ENCODE measurements at places on chromosomes 13 and 19. TPM values are rescaled to one million over a fixed set of nuclear protein-coding genes. Genes with fewer than 3 reads are reported as not detected.

DNA sequence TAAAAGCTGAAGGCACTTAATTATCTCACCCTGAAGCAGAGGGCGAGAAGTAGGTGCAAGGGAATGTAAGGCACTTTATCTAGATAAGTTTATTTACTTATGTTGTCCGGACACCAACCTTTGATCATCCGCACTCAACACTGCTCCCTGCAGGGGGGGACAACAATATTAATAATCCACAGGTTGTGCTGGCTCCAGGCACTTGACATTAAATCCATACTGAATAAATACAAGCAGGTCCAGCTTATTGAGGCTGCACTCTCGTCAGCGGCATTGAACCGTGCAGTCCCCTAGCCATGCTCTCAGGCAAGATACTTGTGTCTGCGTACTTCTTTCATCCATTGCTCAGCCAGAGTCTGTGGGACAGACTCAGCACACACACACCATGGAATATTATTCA, 374.5 kb upstream of the NBEA start:
- DNase-seq: no peak

DNA sequence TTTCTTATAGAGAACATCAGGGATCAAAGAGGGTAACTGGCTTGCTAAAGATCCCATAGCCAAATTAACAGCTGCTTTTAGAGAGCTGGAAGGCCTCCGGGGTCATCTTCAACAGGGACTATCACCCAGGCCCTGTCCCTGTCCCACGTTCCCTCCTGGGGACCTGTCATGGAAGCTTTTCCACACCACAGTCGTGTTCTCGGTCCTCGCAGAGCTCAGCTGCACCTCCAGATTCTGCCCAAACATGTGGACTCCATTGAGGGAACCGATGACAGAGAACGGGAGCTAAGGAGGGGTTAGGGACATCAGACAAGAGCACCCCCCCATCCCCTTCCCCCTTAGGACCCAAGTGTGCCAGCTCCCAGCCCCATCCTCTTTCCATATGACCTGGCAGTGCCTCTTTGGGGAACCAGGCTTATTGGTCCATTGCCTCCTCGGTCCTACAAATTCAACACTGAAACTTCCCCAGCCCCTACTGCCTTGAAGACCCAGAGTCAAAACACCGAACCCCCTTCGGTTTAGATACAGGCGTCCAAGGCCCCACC, 568 bp downstream of the FUZ start:
- no peak for DNase-seq

DNA sequence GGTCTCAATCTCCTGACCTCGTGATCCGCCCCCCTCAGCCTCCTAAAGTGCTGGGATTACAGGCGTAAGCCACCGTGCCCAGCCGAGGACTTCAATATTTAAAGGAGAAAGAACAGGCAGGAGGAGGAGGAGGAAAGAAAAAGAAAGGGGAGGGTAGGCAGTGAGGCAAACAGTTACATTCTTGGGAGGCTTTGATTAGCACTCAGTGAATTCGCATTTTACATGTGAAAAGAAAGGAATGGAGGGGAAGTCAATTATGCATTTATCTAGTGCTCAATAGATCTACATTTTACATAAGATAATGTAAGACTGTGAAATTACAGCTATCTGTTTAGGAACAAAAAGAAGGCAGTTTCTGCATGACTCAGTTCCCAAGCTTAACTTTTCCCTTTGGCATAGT, 30.9 kb upstream of the CXCL17 start:
- no peak for DNase-seq

The SMIM44 gene
- total RNA-seq: not detected

DNA sequence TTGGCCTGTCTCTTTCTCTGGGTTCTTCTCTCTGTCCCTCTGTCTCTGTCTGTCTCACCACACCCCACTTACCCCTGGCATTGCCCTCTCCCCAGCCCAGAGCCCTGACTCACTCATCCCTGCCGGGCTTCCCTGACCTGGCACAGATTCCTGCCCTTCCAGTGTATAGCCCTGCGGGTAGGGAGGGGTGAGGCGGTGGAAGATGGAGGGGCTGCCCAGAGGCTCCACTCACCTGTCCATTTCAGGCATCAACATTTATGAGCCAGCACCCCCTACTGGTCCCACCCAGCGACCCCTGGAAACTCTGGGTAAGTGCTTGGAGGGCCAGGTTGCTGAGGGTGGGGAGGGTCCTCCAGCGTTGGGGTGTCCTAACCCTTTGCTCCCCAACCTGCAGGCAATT, 1.0 kb downstream of the NCCRP1 start:
- DNase-seq: no peak

DNA sequence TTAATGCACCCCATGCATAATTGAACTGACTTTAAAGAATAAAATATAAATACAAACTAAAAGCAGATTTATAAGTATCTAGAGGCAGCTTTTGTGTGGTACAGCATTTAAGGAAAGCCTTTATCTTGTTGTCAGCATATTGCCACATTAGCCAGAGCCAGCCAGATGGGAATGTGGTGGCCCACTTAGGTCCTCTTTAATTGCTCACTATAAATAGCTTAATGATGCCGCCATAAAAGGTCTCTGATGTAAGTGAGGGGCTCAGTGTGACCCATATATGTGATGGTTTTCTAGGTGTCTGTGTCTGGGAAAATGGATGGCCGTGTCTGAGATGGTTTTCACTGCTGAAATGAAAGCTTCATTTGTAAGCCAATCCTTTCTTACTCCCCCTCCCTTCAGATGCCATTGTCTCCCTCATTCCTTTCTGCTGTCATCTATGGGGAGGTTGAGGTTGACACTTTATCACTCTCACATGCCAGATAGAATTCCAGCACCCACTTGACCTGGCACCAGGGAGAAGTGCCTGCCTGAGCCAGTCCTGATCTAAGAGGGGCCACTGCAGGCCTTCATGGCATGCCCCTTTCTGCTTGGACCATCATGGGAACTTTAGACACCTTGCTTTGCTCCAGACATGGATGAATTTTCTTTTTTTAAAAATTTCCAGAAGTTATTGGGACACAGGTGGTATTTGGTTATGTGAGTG, 135.3 kb downstream of the MTUS2 start:
- no peak for DNase-seq

- no peak for DNase-seq
These were observed 68.1 kb downstream of the GNG7 start for GRCh38 chr19:2634228-2634951.

The KIRREL2 gene
- total RNA-seq: not detected

- DNase-seq: no peak
These were observed 752 bp upstream of the EDNRB start for GRCh38 chr13:77919246-77919920.

The NLRP5 gene
- total RNA-seq: not detected

The TEAD2 gene
- total RNA-seq: 0.27 TPM

The ERCC5 gene
- 38.5 TPM for total RNA-seq

DNA sequence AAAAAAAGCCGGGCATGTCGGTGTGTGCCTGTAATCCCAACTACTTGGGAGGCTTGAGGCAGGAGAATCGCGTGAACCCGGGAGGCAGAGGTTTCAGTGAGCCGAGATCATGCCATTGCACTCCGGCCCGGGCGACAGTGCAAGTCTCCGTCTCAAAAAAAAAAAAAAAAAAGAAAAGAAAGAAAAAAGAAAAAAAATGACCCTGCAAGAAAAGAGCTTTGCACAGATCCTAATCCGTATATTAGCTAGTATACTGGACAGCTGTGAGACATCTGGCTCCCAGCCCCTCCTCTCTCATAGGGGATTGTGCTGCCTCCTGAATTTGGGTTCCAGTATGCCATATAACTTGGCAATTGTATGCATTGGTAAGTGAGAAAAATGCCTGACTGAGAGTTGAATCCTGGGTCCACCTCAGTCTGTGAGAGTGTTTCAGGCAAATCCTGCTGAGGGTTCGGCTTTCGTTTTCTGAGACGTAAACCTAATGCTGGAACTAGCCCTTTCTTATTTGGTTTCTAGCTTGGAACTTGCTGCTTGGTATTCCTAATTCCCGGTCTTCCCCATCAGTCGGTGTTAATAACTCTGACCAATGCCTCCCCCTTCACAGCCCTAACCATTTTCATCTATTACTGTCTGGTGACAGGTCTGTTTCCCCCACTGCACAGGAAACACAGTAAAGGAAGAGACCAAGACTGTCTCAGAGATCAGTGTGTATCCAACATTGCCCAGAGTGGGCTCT, 1.3 kb upstream of the AKT2 start:
- DNase-seq: no peak

DNA sequence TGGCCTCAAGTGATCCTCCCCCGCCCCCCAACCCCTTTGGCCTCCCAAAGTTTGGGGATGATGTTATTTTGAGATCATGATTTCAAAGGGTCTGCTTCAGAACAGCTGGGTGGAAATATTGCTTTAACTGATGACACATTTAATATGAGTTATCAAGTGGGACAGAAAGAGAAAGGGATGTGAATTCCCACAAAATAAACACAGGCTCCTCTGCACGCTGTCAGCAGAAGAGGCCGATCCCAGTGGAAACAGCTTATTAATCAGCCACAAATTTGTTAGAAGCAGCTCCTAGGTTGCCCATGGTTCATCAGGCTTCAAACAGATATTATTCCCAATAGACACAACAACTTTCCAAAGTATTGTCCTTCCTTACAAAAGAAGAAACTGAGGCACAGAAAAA, 4.7 kb downstream of the DCLK1 start:
- no peak for DNase-seq

The PLK5 gene
- not detected for total RNA-seq

DNA sequence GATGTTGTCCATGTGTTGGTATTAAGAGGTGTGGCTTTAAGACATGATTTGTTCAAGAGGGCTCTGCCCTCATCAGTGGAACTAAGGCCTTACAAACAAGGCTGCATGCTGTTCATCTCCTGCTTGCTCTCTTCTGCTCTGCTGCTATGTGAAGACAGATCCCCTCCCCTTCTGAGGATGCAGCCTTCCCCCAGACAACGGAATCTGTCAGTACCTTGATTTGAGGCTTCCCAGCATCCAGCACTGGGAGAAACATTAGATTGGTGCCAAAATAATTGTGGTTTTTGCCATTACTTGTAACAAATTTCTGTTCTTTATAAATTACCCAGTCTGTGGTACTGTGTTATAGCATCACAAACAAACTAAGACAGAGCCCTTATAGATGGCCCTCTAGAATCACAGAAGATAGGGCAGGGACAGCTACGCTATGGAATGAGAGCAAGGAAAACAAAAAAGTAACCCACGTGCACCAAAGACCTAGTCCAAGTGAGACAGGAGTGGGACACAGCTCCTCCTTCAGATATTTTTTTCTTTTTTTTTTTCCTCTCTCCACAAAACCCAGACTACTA, 151.5 kb upstream of the RXFP2 start:
- DNase-seq: no peak

DNA sequence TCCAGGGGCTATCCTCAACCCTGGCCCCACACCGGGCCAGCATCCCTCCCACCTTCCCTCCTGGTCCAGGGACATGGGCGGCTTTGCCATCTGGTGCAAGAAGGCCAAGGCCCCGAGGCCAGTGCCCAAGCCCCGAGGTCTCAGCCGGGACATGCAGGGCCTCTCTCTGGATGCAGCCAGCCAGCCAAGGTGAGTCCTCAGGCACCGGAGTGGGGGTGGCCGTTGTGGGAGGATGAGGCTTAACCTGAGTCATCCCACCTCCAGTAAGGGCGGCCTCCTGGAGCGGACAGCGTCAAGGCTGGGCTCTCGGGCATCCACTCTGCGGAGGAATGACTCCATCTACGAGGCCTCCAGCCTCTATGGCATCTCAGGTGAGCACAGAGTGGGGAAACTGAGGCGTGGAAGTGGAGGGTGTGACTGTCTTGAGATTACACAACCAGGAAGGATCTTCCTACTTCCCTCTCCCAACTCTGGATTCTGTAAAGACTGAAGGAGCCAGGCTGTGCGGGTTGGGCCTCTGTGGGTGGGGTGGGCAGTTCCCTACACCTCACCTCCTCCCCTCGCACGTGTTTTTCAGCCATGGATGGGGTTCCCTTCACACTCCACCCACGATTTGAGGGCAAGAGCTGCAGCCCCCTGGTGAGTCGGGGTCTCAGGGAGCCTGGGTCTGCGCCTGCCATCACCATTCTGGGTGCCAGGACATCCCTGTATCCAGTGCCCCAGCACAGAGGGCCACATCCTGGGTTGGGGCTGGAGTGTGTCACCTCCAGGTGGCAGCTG, 3.8 kb downstream of the MVB12A start:
- DNase-seq: no peak

GRCh38 chr13:77239312-77239711, 87.6 kb downstream of the MYCBP2 start:
- no peak for DNase-seq

GRCh38 chr19:49417088-49417487, 6.2 kb downstream of the PTH2 start:
- no peak for DNase-seq

GRCh38 chr19:58553799-58554493, 959 bp downstream of the CHMP2A start:
- DNase-seq: no peak

The NUDT19 gene
- total RNA-seq: 8.9 TPM

DNA sequence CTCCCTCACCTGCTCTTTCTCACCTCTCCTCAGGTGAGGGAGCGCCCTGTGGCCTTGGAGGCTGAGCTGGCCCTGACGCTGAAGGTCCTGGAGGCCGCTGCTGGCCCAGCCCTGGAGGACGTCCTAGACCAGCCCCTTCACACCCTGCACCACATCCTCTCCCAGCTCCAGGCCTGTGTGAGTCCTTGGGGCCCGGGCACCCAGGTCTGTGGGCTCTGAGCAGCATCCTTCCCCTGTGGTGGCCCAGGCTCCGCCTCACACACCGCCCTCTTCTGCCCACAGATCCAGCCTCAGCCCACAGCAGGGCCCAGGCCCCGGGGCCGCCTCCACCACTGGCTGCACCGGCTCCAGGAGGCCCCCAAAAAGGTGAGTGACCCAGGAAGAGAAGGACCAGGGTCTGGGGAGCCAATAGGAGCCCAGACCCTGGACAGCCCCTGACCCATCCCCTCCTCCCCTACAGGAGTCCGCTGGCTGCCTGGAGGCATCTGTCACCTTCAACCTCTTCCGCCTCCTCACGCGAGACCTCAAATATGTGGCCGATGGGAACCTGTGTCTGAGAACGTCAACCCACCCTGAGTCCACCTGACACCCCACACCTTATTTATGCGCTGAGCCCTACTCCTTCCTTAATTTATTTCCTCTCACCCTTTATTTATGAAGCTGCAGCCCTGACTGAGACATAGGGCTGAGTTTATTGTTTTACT, 1.9 kb downstream of the IFNL1 start:
- no peak for DNase-seq

The ZNF675 gene
- 8.6 TPM for total RNA-seq

- DNase-seq: no peak
These were observed 1056.9 kb upstream of the ATXN8OS start for GRCh38 chr13:69050696-69051095.

DNA sequence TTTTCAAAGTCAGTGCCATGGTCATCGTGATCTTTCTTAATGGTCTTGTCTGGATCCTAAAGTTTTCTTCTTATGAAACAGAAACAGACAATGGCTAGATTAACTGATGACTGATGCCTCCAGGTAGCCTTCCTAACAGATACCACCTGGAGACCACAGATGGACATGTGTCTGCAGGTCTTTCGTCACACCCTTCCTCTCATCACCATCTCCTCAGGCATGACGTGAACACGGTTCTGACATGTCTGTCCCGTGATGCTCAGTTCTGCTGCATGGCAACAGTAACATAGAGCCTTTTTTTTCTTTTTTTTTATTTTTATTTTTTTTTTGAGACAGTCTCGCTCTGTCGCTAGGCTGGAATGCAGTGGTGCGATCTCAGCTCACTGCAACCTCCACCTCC, 13.1 kb upstream of the LAMP1 start:
- DNase-seq: no peak
